SK-MEL-5 (cell line): ENCODE measurements at places on chromosomes 13 and 19.

DNA sequence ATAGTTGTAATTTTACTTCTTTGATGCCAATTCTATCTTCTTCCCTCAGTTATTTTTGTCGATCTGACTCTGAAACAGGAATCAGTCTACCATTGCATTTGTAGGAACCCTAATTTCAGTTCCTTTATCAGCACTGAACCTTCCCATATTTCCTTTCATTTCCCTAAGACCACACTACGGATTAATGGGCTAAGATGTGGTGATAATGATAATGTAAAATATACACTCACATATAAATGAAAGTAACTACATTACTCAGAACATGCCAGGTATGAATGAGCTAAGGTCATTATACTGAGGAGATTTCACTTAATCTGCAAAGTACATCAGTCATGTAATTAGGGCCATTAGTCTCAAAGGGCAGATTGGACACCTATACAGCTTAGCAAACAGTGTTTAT lies 60.2 kb upstream of the RFC3 start:
- DNase-seq: no peak

GRCh38 chr19:38194061-38194701 lies 29.8 kb downstream of the DPF1 start:
- no peak for DNase-seq

- no peak for DNase-seq
Measured at GRCh38 chr13:51328488-51328887, 11.0 kb upstream of the SERPINE3 start.

GRCh38 chr19:55087542-55087901 lies 11.9 kb downstream of the EPS8L1 start:
- no peak for DNase-seq

DNA sequence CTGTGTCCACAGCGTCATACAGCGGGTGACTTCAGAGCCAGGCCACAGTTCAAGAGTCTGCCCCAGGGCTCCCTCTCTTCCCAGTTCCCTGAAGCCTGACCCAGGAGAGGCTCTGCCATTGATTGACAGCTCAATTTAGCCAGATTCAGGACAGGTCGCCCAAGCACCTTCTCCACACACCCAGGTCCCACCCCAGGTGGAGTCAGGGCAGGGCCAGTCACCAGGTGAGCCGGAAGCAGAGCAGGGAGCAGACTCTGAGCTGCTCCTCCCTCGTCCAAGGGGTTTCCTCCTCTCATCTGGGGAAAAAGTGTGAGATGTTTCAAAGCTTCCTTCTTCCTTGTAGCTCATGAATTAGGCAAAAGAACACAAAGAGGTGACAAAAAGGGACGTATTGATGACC lies 5.6 kb downstream of the CEACAM7 start:
- no peak for DNase-seq

GRCh38 chr19:30450100-30450499 lies 77.9 kb downstream of the ZNF536 start:
- DNase-seq: peak; percentile 48
